Activated CD4-positive, alpha-beta T cell treated with anti-CD3 and anti-CD28 coated beads, Interleukin-2, amount 10 ng/mL, durations not matched to agents 7 days and 5 days (primary cell): ENCODE measurements at places on chromosomes 12 and 14.

GRCh38 chr12:108409481-108409880 is 70.4 kb upstream of the CMKLR1 start:
- no peak for DNase-seq

- no peak for DNase-seq
Observed at GRCh38 chr12:26327975-26328644, 132.7 kb downstream of the SSPN start.

DNA sequence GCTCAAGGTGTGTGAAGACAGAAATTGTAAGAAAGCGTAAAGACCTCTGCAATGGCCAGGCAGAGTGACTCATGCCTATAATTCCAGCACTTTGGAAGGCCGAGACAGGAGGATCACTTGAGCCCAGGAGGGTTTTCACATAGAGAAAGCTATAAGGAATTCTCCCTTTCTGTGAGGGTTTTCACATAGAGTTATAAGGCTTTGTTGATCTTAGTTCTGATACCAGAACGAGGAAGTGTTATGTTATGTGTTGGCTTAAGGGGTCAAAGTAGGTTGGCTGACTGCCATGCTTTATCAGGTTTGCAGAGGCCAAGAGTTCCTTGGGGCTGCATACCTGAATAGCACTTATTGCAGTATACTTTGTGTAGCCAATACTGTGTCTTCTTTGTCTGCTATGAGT is 139.1 kb downstream of the ERC1 start:
- no peak for DNase-seq

DNA sequence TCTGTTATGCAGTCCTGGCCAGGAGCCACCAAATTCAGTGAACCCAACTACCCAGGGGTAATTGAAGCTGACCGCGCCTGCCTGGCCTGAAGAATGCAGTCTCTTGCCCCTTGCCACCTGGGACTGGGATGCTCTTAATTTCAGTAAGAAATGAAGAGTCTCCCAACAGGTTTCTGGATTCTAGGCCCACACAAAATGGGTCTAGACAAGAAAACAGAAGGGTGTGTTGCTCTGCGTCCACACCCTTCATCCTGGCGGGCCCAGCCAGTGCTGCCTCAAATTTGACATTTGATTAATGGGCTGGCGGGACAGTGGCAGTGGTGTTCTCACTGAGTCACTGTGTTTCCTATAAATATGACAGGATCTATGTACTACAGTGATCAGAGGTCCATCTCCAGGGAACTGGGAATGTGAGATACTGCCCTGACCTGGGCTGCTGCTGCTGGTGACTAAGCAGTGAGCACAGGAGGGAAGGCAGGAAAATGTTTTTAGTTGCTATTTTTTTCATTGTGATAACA is 6.5 kb downstream of the TMEM253 start:
- DNase-seq: no peak

- DNase-seq: peak; percentile 71
Observed at GRCh38 chr12:102043928-102044327, 17.9 kb downstream of the WASHC3 start.
